Activated T-cell treated with anti-CD3 and anti-CD28 coated beads, Interleukin-2, amount 50 U/mL, for 72 hours (primary cell): ENCODE measurements at places on chromosomes 7 and 10. TPM values are rescaled to one million over a fixed set of nuclear protein-coding genes. Genes with fewer than 3 reads are reported as not detected.
A peak's percentile ranks its signal among the peaks of the same experiment; 100 is the strongest.

The LIPK gene
- total RNA-seq: not detected

GRCh38 chr10:5655121-5655520 is 11.3 kb downstream of the ASB13 start:
- no peaks in the 10 kb centered on the region for H3K36me3 ChIP-seq
- no peaks in the 10 kb centered on the region for H3K27me3 ChIP-seq
- H3K27ac ChIP-seq: no peak overlapping the region
- peaks cover 48% of the 10 kb centered on the region for H3K4me1 ChIP-seq
- no peak overlapping the region for H3K4me3 ChIP-seq

GRCh38 chr7:74284781-74285259 is 4.4 kb upstream of the CLIP2 start:
- no peak overlapping the region for H3K4me3 ChIP-seq
- H3K4me1 ChIP-seq: peaks cover 17% of the 10 kb centered on the region
- peaks cover 25% of the 10 kb centered on the region for H3K27me3 ChIP-seq
- H3K27ac ChIP-seq: no peak overlapping the region
- no peaks in the 10 kb centered on the region for H3K36me3 ChIP-seq
- no peak for DNase-seq

DNA sequence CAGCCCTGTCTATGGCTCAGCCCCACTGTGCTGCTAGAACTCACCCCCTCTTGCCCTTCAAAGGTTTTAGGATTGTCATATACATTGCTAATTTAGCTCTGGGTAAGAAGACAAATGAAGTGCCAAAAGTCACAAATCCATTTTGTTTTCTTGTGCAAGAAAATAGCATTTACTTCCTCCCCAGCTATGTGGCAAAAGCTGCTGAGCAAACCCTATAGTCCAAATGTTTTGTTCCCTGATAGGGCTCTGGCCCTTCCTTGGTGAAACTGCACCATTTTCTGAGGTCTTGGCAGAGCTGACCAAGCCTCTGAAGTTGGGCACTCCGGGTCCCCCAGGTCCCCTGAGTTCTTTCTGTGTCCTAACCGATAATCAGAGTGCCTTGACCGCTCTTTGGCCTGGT is 84.1 kb upstream of the GJD4 start:
- H3K36me3 ChIP-seq: no peaks in the 10 kb centered on the region
- no peak overlapping the region for H3K4me3 ChIP-seq
- no peaks in the 10 kb centered on the region for H3K27me3 ChIP-seq
- no peak for DNase-seq

DNA sequence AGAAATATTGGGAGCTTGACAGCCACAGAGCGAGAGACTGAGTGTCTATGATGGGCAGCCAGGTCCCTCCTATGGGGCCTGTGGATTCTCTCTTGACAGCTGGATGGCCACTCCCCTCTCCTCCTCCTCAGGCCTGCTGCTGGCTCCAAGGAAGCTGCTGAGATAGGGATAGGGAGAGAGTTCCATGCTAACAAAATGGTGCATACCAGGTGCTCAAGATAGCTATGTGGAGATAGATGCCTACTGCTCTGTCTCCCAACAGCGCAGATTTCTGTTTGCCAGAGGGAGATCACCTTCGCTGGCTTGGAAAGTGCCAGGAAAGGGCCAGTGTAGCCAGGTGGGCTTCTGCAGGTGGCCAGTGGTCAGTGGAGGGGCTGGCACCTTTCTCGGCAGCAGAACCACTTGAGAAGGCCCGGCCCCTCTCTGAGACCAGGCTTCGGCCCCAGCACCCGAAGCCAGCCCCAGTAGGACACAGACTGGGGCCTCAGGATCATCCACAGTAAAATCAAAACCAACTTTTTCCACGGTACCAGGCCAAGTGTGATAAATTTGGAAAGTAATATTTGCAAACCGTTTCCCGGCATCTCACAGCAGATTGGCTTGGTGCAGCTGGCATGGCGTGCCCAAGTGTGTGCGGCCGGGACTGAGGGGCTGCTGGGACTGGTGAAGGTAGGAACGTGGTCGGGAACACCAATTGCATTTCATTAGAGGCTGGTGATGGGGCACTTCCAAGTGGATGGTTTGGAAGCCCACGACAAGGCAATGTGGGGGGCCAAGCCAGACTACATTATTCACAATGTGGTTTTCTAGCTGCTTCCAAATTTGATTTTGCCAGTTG is 139.6 kb downstream of the PTPN20 start:
- H3K27ac ChIP-seq: no peak overlapping the region
- H3K36me3 ChIP-seq: no peaks in the 10 kb centered on the region
- DNase-seq: no peak
- H3K27me3 ChIP-seq: no peaks in the 10 kb centered on the region
- H3K4me3 ChIP-seq: no peak overlapping the region
- H3K4me1 ChIP-seq: peaks cover 17% of the 10 kb centered on the region

DNA sequence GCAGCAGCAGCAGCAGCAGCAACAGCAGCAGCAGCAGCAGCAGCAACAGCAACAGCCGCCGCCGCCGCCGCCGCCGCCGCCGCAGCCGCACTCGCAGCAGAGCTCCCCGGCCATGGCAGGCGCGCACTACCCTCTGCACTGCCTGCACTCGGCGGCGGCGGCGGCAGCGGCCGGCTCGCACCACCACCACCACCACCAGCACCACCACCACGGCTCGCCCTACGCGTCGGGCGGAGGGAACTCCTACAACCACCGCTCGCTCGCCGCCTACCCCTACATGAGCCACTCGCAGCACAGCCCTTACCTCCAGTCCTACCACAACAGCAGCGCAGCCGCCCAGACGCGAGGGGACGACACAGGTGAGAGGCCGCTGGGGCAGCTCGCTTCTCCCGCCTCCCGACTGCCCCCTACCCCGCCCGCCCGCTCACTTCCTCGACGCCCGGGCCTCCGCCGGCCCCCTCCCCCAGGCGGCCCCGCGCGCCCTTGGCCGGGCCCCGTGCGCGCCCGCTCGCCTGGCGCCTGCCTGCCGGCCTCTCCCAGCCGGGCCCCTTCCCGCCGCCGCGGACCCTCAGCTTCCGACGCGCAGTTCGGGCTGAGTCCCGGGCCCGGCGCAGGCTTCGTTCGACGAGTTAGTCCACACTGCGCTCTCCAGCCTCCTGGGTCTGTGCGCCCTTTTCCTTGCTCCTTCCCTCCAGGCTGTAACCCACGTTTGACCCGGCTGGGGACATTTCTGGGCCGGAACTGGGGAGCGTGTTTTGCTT is 882 bp downstream of the DLX6 start:
- peaks cover 68% of the 10 kb centered on the region for H3K27me3 ChIP-seq
- H3K4me1 ChIP-seq: peaks cover 19% of the 10 kb centered on the region

DNA sequence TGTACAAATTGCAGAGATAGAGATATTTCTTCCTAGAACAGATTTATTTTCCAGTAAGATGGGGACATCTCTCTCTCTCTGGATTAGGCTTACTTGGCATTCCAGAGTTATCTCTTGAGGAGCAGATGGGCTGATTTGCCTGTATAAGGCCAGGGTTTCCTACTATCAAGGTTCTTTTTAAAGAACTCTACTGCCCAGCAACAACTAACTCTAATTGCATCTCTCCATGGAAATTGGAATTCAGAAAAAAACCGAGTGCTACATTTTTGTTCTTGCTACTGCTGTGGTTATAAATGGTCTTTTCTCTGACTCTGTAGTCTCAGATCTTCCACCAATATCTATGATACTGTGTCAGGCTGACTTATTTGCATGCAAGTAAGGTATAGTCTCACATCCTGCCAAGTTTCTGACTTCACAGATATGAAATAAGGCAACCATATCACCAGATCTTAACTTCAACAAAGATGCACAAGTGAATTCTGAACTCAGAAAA is 161.1 kb downstream of the CRPPA start:
- H3K27ac ChIP-seq: no peak overlapping the region
- no peak for DNase-seq
- H3K36me3 ChIP-seq: peaks cover 3% of the 10 kb centered on the region
- H3K4me1 ChIP-seq: no peaks in the 10 kb centered on the region
- no peak overlapping the region for H3K4me3 ChIP-seq
- no peaks in the 10 kb centered on the region for H3K27me3 ChIP-seq

DNA sequence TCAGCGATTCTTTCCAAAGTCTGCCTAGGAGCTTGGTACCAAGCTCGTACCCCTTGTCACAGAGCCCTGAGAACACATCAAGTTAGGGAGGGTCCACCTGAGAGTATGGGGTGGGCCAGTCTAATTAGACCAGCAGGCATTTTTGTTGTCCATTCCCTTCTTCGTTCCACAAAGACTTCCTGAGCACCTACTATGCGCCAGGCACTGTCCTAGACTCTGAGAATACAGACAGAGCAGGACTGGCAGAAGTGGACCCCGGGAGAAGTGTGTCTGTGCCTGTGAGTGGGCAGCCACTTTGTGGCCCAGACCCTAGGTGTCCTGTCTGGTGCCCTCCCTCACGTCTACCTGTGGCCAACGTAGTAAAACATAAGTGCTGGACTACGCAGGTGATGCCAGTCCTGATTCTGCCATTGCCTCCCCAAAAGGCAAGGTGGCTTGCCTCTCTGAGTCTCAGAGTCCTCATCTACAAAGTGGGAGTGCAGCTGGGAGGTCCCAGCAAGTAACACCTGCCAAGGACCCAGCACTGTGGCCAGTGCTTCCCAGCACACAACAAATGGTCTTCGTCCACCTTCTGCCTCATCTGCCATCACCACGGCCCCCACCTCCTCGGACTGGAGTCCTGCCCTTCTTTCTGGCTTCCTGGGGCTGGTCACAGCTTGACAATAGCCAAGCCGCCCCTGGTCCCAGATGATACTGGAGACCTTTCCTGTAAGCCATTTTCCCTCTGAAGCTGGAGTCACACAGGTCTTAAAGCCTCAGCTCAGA is 54.3 kb upstream of the DUSP5 start:
- peak overlapping the region; percentile 67 for H3K27ac ChIP-seq
- H3K4me1 ChIP-seq: peaks cover 26% of the 10 kb centered on the region
- H3K4me3 ChIP-seq: no peak overlapping the region
- DNase-seq: no peak
- H3K27me3 ChIP-seq: peaks cover 5% of the 10 kb centered on the region
